ENCODE measurements at places on chromosomes 1 and 21.

DNA sequence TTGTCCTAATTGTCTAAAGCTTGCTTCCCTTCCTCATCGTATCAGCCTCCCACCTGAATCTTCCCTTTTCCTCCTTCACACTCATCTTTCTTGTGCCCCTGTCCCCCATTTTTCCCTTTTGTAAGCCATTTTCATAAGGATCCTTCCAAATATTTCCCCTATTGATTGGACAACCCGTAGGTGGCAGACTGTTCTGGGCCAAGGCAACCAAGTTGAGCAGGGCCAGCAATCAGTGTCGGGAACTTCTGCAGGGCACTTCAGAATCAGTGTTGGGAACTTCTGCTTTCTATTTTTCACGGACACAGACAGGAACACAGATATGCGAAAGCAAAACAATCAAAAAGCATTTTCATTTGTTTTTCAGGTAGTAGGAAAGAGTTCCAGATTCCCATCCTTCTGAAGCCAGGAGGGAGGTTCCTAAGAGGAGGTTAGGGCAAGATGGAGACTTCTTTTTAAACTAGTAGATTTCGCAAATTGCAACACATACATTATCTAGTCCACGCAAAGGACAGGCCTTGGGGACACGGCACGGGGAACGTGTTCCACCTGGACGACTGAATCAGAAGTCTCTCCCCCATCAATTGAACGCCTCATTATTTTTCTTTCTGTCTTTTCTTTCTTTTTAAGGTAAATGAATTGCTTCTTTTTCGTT lies 691 bp upstream of the MPZL1 start:
- DNase-seq = peak; percentile 30

- DNase-seq = no peak
These were observed 8.7 kb upstream of the MDM4 start for GRCh38 chr1:204507317-204508105.

- DNase-seq = no peak
These were observed 30.7 kb upstream of the IL20 start for GRCh38 chr1:206834711-206835110.

GRCh38 chr1:39098546-39099250 lies 72.5 kb downstream of the NDUFS5 start:
- DNase-seq = peak; percentile 92

DNA sequence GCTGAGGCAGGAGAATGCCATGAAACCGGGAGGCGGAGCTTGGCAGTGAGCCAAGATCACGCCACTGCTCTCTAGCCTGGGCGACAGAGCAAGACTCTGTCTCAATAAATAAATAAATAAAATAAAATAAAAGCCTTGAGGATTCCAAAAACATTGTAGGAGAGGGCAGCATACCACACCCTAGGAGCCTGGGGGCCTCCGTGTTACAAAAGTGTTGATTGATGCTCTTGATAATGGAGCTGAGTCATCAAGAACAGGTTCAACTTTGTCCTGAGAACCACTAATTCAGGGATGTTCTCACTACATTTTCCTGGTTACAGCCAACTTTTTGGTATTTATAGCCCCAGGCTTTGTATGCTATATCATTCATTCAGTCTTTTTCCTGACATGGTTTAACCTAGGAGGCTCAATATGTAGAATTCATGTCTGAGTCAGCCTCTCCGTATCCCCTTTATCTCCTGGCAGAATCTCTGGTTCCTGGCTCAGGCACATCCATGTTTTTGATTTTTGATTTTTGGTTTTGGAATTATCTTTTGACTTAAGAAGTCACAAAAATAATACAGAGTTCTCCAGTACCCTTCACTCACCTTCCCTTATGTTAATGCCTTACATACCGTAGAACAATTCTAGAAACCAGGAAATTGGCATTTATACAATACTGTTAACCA lies 69.4 kb downstream of the LRRC8D start:
- DNase-seq = no peak

DNA sequence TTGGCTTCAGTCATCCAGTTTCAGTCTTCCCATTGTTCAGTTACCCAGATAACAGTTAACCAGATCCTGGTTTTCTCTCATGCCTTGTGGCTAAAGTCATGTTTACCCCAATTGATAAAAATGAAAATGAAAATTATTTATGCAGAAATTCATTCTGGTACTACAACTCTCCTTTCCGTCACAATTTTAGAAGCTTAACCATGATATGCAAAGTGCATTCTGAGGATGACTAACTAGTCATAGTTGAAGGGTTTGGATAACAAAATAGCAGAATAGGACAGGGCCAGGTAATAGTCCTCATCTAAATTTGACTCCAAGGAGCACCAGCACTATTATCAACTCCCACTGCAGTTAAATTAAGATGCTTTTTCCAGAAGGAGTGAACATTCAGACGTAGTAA lies 94.7 kb downstream of the NTMT2 start:
- no peak for DNase-seq

DNA sequence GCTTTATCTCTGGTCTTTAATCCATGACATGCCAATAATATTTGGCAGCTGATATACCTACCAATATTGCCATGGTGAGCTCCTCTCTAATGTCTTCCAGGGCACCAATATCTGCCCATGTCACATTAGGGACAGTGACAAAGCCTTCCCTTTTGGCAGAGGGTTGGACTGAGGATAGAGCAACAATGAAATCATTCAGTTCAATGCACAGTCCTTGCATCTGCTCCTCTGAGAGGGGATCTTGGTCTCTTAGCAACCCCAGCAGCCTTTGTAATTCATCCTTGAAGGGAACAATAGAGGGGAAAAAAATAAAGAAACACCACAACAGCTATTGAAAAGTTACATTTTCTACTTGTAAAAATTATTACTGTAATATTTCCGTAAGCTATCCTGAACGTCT lies 42.3 kb downstream of the NVL start:
- DNase-seq = no peak

DNA sequence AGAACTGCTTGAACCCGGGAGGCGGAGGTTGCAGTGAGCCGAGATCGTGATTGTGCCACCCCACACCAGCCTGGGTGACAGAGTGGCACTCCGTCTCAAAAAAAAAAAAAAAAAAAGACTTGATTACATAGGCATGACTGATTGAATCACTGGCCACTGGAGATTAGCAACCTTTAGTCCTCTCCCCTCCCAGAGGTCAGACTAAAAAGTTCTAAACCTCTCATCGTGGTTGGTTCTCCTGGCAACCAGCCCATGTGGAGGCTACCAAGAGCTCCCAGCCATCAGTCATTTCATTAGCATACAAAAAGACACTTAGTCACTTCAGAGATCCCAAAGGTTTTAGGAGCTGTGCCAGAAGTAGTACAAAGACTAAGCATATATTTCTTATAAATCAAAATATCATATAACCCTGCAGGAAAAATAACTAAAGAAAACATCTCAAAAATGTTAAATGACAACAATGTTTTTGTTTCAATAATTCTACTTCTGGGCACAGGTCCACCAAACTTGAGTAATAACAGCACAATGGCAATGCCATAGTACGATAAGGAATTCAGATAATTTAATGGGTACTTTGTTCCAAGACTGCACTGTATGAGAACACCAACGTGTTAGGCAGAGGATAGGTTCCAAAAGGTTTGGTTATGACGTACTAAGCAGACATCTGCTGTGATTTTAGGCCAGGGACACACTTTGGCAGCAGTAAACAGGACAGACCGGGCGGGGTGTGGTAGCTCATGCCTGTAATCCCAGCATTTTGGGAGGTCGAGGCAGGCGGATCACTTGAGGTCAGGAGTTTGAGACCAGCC lies 18.1 kb downstream of the USP48 start:
- peak; percentile 78 for DNase-seq
